ENCODE measurements at places on chromosomes 7 and 10. TPM values are rescaled to one million over a fixed set of nuclear protein-coding genes. Genes with fewer than 3 reads are reported as not detected.

DNA sequence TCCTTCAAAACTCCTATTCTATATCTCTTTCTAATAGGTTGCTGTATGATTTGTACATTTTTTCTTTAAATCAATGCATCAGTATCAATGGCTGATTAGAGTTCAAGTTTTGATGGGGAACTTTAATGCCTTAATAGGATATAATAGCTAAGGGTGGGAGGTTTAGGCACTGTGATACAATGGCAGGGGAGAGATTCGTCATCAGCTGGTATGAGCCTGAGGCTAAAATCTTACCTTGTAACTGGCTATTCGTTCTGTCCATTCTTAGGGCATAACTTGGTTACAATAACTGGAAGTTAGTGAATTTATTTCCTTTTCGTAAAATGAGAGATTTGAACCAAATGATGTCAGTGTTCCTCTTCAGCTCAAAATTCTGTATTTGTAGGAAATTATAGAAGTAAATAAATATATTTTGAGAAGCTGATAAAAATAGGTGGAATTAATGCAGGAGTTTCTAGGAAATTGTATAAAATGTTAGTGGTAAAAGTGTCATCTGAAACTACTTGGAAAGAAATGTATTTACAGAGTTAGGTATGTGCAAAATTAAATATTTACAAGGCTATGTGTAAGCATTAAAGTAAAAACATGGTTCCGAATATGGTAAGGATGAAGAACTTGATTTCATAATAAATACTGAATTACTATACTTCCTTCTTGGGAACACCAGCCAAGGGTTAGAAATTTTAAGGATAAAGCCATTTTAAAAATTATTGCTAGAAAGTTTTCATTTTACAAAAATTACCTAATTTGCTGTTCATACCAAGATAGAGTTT is 27.5 kb upstream of the NAMPT start:
- DNase-seq, result no peak

The CDNF gene
- total RNA-seq, result 2.4 TPM

GRCh38 chr7:156818133-156818532 is 74.8 kb downstream of the LMBR1 start:
- no peak for DNase-seq

GRCh38 chr10:131269776-131270460 is 41.6 kb downstream of the TCERG1L start:
- no peak for DNase-seq

GRCh38 chr7:117873310-117874190 is at the start of gene CTTNBP2:
Gene CTTNBP2 (minus strand): TSS chr7:117873441. CDS start chr7:117873415, 26 bp downstream.
- DNase-seq, result peak; percentile 58

DNA sequence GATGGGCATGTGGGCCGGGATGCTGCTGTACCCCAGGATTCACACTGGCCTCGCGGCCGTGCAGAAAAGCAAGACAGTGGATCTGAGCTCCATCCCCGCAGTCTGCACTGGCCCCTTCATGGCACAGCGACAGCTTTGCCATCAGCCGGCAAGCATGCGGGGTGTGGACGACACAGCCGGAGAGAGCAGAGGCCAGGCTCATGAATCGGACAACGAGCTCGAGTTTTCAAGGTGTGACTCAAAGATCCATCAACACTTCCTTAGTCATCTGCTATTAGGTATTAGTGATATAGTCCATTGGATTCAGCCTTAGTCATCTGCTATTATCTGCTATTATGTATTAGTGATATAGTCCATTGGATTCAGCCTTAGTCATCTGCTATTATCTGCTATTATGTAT is 254.7 kb downstream of the KLF6 start:
- DNase-seq, result no peak

GRCh38 chr7:102129636-102130370 is 156.9 kb upstream of the SH2B2 start:
- DNase-seq, result no peak

The ANAPC16 gene
- 126 TPM for total RNA-seq

DNA sequence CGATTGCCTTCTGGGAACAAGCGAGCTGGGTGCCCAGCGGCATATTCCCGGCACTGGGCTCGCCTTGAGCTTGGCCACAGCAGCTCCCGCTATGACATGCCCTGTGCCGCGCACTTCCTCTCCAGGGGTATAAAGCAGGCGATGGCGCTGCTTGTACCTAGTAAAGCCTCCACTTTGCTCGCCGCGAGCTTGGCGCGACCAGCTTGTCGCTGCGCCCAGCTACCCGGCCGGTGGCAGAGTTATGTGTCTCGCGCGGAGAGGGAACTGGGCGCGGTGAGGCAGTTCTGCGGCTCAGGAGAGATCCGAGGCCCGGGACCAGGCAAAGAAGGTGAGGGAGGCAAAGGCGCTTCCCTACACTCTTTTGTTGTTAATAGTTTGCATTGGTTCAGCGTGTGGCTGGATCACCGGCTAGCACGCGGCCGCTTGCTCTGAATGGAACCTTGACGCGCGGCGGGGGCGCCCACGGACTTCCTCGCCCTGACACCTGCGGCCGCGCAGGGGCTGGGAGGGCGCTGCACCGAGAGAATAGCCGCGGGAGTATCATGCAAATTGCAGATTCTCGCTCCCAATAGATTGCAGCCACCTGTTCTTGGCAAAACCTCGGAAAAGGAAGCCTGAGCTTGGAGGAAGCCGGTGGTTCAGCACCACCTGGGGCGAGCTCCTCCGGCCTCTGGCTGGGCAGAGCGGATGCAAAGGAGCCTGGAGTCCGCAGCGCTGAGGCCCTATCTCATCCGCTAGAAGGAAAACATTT is 3.0 kb upstream of the BUB3 start:
- no peak for DNase-seq

DNA sequence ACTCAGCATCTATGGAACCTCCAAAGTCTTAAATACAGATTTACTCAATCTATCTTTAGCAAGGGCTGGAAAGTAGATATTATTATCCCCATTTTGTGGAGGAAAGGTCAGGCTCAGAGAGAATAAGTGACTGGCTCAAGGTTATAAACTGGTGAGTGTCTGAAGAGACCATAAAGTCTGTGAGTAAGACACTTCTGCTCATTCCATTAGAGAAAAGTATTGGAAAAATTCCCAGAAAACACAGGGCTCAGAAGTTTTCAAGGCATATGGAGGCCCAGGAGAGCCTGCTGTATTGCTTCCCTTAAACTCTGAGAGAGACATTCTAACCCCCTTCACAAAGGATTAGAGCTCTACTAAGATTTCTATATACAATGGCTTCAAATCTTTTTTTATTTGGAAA is 134.8 kb downstream of the PCDH15 start:
- no peak for DNase-seq

DNA sequence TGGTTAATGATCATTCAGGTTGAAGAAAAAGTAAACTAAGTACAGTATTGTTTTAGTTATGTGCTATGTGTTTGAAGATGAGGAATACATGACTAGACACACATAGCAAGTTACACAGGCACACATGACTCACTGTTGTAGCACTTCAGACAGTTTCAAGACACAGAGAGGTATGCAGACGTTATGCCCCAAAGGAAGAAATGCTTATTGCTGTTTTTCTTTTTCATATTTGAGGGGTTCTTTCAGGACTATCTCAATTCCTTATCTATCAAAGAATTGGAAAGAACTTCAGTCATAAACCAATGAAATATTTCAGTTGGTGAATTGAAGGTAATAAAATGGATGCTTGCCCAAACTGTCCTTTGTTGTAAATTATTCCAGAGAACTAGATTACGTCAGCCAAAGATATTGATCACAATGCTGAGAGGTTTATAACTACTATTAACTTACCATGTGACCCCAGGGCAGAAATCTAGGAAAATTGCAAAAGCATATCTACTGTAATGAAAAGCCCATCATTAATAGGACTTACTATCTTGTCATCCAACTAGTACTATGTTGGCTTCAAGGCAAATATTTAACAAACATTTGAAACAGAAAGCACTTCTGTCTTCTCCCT is 61.2 kb upstream of the CAPZA2 start:
- no peak for DNase-seq

- DNase-seq, result no peak
Observed at GRCh38 chr7:93402944-93403343, 170.8 kb downstream of the VPS50 start.

- no peak for DNase-seq
Observed at GRCh38 chr10:131825150-131825848, 75.5 kb upstream of the PPP2R2D start.

GRCh38 chr7:4613846-4614548 is 68.1 kb upstream of the FOXK1 start:
- no peak for DNase-seq

DNA sequence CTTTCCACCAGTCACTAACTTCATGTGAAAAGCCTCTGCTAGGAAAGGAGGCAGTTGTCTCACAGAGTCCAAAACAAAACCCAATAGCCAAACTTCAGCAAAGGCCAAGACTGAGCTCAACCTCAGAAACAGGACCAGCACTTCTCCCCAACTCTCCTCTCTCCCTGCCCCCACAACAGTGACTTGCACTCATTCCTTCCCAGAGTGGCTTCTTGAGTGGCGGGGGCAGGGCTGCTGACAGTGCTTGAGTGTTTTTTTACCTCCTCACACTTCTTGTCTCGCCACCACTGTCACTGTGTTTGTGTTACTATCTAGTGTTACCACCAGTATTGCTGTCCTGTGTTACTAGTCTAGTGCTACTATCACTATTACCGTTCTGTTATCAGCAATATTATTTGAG is 206.8 kb downstream of the KLF6 start:
- no peak for DNase-seq

The DENND2A gene
- 8.4 TPM for total RNA-seq

The SLF2 gene
- total RNA-seq, result 23.0 TPM

DNA sequence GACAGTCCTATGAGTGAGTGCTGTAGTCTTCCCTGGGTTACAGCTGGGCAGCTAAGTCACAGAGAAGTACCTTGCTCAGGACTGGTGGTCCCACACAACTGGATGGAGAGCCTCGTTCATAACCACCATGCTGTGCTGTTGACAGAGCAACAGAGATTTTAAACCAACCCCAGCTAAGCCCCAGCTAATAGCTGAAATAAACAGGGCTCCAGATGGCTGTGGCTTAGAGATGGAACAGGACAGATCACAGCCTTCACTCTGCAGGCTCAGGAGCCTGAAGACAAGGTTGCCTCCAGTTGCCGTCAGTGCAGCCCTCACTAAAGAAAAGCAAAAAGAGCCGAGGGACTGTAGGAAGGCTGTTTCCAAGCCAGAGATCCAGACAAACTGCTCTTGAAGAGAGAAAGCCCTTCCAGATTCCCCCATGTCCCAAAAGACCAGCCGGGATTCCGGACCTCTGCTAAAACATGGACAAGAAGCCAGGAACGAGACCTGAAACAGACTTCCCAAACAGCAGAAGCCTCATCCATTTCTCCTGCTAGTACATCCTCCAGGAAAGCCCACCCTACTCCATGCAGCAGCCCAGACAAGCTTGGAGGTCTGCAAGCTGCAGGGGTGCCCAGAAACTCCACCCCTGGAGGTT is 4.2 kb downstream of the HTRA1 start:
- DNase-seq, result no peak

The LAMB4 gene
- 0.22 TPM for total RNA-seq

DNA sequence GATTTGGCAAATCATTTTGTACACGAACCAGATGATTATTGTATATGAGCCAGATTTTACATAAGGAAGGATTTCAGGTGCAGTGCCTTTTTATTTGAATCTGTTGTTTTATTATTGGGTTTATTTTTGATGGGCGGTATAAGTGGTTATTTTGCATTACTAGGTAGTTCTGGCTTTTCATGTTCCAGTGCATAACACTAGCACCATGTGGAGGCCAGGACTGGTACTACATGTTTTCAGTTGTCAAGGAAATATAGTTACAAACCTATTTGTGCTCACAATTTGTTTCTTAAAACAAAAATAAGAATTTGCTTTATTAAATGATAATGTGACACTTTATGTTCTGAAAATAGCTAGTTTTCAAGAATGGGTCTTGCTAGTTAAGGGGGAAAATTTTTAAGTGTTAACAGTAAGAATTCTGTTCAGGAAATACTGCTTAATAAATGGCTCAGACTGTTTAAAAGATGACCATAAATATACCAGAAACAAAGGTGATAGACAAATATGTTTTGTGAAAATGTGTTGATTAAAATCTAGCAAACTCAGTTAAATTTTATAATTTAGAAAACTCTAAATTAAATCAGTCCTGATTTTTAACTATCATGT is 7.1 kb upstream of the SEMA3E start:
- DNase-seq, result no peak

The RBP3 gene
- total RNA-seq, result not detected

- no peak for DNase-seq
Observed at GRCh38 chr7:52009181-52009580, 692.6 kb upstream of the COBL start.

GRCh38 chr7:141685285-141686023 is 16.5 kb downstream of the DENND11 start:
- DNase-seq, result no peak

DNA sequence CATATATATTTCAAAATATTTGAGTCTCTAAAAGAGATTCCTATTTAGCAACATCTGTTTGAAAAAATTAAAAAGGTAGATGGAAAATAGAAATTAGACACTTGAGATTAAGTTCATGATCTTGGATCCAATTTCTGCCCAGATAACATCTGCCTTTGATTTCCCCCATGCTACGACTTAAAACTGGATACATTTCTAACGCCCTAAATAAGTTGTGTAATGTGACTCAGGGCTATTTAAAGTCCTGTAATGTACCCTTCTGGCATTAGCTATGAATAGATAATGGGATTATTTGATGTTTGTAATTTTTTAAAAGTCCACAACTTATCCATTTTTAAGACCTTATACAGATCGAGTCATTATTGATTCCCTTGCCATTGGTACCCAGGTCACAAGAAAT is 23.4 kb downstream of the CFAP43 start:
- no peak for DNase-seq

The CTAGE8 gene
- 4.0 TPM for total RNA-seq

The CALD1 gene
- total RNA-seq, result 134 TPM
